ENCODE measurements at places on chromosomes 16 and 17.

- peak; percentile 91 for DNase-seq
These were observed 1.9 kb downstream of the CALB2 start for GRCh38 chr16:71360378-71360777.

DNA sequence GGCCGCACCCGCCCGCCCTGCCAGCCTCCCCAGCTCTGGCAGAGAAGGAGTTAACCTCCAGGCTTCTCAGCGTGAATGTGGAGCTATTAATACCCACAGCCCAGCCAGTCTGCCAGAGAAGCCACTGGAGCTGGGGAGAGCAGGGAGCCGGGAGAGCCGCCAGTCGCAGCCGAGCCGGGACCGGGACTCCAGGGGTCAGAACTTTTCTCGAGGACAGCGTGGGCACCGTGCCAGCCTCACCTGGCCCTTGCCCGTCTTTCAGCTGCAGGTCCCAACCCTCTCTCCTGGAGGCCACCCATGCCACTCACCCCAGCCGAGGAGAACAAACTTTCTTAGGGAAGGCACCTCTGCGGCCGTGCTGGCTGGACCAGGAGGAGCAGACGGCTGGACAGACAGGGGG, 33.8 kb upstream of the SBK1 start:
- peak; percentile 22 for DNase-seq

- DNase-seq, result no peak
These were observed 26.5 kb downstream of the PLA2G10 start for GRCh38 chr16:14667347-14668266.

- peak; percentile 35 for DNase-seq
These were observed 65.7 kb upstream of the BCAR1 start for GRCh38 chr16:75317101-75317522.

All from fibroblast of the aortic adventitia (primary cell).